ENCODE measurements at places on chromosomes 5 and 9. TPM values are rescaled to one million over a fixed set of nuclear protein-coding genes. Genes with fewer than 3 reads are reported as not detected.

FAM169A gene
- total RNA-seq = 0.62 TPM

DNA sequence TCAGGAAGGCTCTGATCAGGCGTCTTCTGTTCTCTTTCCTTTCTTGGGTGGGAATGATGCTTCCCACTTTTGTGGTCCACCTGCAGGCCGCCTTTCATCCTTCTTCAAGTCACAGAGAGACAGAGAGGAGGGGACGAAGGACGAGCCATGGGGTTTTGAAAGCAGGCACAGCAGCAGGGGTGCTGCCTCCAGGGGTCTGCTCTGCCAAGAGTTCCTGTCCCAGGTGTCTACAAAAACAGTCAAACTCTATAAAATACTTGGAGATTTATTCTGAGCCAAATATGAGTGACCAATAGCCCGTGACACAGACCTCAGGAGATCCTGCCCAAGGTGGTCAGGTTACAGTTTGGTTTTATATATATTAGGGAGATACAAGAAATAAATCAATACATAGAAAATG lies 34.5 kb upstream of the LCP2 start:
- no peaks in the 10 kb centered on the region for H3K27me3 ChIP-seq
- peaks cover 3% of the 10 kb centered on the region for H3K4me1 ChIP-seq

- no peaks in the 10 kb centered on the region for H3K4me1 ChIP-seq
- no peaks in the 10 kb centered on the region for H3K36me3 ChIP-seq
- H3K27me3 ChIP-seq = no peaks in the 10 kb centered on the region
- no peak overlapping the region for H3K27ac ChIP-seq
- no peak overlapping the region for H3K4me3 ChIP-seq
These were observed 193.1 kb upstream of the ADCY2 start for GRCh38 chr5:7202846-7203245.

GRCh38 chr5:62661126-62661525 lies 82.5 kb downstream of the LRRC70 start:
- no peaks in the 10 kb centered on the region for H3K4me1 ChIP-seq
- H3K36me3 ChIP-seq = no peaks in the 10 kb centered on the region
- no peak overlapping the region for H3K27ac ChIP-seq
- no peak overlapping the region for H3K4me3 ChIP-seq
- DNase-seq = no peak

DNA sequence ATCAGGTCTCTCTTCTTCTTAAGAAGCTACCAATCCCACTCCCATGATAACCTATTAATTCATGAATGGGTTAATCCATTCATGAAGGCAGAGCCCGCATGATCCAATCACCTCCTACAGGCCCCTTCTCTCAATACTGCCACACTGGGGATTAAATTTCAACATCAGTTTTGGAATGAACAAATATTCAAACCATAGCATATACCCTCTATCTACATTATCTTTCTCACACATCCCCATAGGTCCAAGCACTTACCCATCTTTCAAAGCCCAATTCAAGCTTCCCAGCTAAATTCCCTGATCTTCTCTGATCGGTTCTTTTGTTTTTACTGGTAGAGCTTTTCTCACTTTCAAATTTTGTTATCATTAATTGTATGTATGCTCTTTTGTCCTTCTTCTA lies 10.5 kb upstream of the SHOC1 start:
- no peaks in the 10 kb centered on the region for H3K4me1 ChIP-seq
- no peaks in the 10 kb centered on the region for H3K27me3 ChIP-seq
- no peak overlapping the region for H3K4me3 ChIP-seq
- no peaks in the 10 kb centered on the region for H3K36me3 ChIP-seq
